ENCODE measurements at places on chromosomes 5 and 9.

- DNase-seq = no peak
Measured at GRCh38 chr5:62299101-62299500, 6.9 kb upstream of the KIF2A start.

DNA sequence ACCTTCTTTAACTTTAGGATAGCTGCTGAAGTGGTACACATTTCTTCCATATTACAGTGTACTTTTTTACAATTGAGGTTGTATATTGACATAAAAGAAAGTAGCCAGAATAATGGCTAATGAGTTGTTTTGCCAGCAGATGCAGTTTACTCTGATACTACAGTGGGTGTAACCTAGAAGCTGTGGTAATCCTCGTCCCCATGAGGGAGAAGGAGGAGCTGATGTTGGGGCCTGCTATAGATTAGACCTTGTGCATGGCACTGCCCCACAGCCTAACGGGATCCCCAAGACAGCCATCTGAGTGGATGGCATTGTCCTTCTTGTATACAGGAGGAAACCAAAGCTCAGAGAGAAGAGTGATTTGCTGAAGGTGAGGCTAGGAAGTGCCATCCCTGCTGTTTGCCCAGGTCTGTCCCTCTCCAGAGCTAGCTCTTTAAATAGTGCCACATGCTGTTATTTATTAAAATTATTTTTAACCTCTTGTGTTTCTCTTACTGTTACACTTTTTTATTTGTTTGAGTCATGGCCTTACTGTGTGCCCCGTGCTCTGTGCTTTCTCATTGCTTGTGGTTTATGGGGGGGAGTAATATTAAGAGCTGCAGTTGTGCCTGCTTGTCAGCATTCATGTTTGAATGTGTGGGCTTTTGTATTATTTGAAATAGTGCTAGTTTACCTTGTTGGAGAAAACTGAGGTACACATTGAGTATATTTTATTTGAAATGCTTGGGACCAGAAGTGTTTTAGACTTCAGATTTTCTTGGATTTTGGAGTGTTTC, 65.3 kb downstream of the ICE1 start:
- no peak for DNase-seq

DNA sequence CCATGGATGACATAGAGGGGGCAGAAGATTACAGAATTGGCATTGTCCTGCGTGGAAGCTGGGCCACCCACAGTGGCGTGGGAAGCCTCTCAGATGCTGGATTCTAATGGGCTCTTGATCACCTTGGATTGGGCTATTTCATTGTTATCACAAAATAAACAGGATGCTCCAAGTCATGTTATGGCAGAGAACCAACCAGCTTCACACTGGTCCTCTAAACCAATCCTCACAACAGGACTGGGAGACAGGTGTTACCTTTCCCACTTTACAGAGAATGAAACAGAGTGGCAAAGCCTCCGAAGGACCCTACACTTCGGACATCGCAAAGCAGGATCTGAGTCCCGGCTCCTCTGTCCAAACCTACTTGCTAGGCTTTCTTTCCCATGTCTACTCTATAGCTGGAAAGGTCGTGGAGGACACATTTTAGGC, 455 bp upstream of the SMIM3 start:
- DNase-seq = no peak

GRCh38 chr5:108749128-108749861, 1.6 kb downstream of the FER start:
- no peak for DNase-seq

DNA sequence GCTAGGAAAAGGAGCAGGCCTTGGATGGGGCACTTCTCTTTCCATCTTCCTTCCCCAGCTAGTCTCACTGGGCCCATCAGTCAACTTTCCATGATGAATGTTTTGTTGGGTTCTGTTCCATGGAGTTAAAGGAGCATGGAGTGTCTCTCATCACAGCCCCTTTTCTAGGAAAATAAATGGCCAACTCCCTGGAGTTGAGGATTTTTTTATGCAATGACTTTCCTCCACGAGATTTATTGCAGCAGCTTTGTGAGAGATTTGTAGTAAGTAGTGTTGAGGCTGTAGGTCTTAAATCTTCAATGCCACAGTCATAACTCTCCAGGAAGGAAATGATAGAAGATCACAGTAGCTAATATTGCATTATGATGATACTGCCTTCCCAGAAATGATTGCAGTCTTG, 45.6 kb upstream of the SLC44A1 start:
- DNase-seq = no peak

- DNase-seq = no peak
Measured at GRCh38 chr5:140220032-140220697, 45.2 kb downstream of the CYSTM1 start.

DNA sequence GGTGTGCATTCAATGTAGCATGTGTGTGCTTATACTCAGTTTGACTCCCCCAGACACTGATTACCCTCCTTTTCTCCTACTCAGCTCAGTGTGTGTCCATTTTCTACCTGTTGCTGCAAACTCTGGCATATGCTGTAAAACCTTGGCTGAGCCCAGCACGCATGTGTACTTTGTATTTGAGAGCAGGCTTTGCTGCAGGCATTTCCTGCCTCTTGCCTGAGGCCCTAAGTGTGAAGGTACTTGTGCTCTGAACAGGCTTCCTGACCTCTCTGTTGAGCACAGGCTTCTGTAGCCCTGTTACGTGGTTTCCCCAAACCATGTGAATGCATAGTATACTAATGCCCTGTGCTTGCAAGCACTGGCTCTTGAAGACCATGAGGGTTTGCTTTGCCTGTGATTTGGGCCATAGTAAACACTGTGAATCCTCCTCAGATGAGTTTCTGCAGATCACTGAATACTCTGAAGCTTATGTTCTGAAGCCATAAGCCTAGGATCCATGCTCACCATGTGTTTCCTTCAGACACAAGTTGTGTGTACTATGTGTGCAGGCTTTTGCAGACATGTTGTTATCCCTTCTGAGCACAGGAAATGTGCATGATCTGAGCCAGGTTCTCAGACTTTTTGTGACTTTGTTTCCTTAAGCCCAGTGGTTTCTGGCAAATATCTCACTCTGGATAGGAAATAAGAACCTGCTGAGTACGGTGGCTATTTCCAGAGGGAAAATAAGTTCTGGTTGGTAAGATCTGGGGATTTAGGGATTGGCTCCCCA, 124.9 kb upstream of the RUSC2 start:
- no peak for DNase-seq

- DNase-seq = no peak
Measured at GRCh38 chr9:131545003-131545785, at the start of gene PRRT1B. Gene PRRT1B, plus strand, starts transcription at chr9:131545523. Its CDS starts 93 bp downstream, at chr9:131545616.

Data from NCI-H1694 treated with DMSO at 0.1 percent for 48 hours (cell line).